ENCODE measurements at places on chromosomes 5 and 9.

DNA sequence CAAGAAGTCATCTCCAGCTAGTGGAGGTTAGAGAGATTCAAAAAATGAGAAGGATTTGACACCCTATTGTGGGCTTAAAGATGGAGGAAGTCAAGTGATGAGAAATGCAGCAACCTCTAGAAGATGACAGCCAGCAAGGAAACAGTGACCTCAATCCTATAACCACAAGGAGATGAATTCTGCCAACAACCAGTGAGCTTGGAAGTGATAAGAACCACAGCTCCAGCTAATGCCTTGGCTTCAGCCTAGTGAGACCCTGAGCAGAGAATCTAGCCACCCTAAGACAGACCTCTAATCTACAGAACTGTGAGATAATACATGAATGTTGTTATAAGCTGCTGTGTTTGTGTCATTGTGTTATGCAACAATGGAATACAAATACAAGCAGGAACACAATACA, 262.4 kb downstream of the GRIA1 start:
- no peak for DNase-seq

DNA sequence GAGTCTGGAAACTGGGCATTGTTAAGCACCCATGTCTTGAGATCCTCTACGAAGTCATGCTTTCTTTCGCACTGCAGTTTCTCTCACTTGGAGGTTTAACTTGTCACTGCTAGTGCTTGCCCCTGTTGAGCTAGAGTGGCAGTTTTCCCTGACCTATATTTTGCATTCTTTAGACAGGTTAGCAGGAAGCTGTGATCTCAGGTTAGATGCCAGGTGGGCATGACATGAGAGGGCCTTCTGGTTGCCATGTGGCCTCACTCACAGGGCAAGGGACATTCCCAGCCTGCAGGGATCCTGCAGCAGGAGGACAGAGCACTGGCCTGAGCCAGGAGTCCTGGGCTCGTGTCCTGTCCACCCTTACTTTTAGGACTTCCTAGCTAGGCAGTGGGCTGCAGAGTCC, 28.6 kb downstream of the SLC36A1 start:
- DNase-seq: no peak

- DNase-seq: no peak
Observed at GRCh38 chr9:89444274-89444673, 53.6 kb downstream of the SEMA4D start.

GRCh38 chr9:77763566-77763965, 115.4 kb upstream of the GNA14 start:
- no peak for DNase-seq

GRCh38 chr9:71830153-71830552, 61.8 kb upstream of the CEMIP2 start:
- no peak for DNase-seq

DNA sequence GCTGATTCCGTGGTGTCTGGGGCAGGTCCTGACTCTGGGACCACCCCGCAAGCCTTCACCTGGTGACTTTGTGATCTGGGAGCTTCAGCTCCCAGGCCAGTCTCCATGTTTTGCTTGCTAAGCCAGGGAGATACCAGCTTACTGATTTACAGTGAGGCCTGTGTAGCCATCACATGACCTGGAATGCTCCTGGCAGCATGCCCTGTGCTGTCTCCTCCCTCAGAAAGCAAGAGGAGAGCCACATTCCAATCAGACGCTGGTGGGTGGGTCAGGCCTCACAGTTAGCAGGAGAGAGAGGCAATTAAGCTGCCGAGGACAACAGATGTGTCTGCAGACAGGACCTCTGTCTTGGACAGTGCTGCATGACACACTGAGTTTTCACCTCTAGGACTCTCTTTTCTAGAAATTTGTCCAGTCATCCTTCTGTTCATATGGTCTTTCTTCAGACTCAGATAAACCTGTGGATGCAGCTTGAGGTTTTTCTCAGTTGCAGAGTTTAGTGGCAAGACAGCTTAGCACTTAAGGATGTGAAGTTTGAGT, 24.4 kb upstream of the GRPEL2 start:
- peak; percentile 75 for DNase-seq

- no peak for DNase-seq
Observed at GRCh38 chr5:135246923-135247795, 151.9 kb downstream of the MACROH2A1 start.

GRCh38 chr5:162407614-162408013, 340.0 kb downstream of the GABRG2 start:
- no peak for DNase-seq

DNA sequence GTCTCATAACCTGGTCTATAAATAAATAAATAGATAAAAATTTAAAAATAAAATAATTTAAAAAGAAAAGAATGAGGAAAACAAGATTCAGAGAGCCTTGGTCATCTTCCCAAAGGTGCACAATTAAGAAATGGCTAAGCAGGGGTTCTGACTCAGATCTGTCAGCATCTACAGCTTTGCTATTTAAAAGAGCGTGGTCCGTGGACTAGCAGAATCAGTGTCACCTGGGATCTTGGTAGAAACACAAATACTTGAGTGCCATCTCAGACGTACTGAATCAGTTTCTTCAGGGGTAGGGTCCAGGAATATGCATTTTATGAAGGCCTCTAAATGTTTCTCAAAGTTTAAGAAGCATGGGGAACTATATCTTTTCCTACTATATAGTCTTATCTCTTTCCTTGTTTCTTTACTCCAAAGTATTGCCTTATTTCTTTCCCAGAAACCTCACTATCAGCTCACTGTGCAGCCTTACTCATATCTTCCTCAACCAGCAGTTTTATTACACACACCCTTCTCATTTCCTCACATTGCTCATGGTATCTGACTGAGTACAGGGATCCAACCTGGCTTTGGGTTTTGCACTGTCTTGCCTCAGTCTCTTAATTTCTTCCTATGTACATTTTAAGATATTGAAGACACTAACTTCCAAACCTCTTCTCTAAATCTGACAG, 58.6 kb downstream of the TMC1 start:
- peak; percentile 93 for DNase-seq

DNA sequence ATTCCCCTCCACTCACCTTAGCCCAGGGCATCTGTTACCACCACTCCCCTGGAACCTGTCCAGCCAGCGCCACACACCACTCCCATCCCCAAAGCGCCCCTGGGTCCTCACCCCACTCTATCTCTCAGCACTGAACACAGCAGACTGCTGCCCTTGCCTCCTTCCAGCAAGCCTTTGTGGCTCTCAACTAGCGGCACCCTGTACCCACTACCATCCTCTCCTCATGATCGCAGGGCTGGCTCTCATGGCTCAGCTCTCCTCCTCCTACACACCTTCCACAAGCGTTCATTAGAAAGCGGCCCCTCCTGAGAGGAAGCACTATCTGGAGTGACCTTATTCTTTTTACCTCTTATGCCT, 13.3 kb upstream of the BASP1 start:
- no peak for DNase-seq

DNA sequence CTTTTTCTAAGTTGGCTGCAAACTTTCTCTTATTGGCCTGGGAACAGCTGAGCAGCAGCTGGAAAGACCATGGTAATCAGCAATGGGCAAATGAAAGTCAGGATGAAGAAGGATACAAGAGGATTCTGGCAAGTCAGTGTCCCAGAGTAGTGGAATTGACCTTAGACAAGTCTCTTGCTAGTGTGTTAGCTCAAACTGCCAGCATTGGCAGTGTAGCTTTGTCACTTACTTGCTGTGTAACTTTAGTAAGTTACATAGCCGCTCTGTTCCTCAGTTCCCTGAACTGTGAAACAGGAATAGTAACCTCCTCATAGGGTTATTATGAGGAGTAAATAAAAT, 3.6 kb downstream of the ALDH1A1 start:
- no peak for DNase-seq

- no peak for DNase-seq
Observed at GRCh38 chr5:34791761-34792244, 47.2 kb upstream of the TTC23L start.

DNA sequence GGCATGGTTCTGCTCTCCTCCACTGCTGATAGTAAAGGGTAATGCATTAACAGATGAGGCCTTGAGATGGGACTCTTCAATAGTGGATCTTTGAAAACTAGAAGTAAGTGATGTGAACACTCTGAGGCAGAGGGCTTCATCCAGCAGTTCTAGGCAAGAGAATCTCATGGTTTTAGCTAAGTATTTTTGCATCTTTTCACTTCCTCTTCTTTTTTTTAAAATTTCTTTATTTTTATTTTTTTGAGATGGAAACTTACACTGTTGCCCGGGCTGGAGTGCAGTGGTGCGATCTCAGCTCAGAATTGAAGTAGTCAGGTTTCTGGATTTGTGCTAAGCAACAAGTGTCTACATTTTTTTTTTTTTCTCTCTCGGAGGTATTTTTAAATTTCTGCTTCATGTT, 101.9 kb downstream of the MTRR start:
- DNase-seq: no peak

GRCh38 chr5:32690666-32691065, 20.5 kb upstream of the NPR3 start:
- no peak for DNase-seq

DNA sequence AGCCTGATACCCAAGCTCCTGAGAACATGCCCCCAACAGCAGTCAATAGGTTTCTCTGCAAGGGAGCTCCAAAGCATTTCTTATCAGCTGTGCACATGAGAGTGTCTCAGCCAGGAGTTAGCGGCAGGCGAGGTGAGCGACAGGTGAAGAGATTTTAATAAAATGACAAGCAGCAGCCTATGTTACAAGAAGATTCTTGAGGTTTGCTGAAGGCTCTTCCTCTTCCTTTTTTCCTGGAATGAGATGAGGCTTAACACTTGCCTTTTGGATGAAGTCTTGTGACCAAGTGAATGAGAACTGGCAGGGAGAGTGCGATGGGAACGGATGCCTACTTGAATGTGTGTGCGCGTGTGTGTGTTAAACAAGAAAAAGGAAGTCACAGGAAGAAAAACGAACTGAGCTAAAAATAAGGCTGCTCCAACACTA, 76.1 kb downstream of the SHB start:
- DNase-seq: peak; percentile 40

DNA sequence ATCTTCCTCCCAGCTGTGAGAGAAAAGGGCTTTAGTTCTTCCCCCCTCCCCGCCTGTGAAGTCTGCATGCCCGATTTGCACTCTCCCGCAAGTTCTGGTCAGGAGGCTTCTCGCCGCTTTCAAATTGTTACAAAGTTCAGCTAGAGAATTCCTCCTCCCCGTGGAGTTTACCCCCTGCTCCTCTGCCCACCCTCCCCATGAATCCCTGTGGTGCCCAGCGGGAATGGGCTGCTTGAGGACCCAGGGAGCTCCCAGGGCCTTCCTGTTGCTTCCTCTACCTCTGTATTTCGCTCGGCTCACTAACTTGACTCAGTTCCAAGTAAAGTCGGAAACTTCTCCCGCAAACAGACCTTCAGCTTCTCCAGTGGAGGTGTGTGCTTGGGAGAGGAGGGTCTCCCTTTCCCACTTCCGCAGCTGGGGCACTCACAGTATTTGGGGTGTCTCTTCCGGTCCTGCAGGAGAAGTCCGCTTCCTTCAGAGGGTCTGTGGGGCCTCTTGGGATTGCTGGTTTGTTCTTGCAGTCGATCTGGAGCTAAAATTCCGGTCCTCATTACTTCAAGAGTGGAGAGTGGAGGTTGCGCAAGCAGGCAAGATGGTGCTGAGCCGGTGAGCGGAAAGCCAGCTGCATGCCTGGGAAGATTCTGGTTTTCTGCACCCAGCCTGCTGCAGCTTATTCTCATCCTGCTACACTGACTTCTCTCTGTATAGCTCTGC, 97.8 kb downstream of the ADAMTS12 start:
- no peak for DNase-seq

DNA sequence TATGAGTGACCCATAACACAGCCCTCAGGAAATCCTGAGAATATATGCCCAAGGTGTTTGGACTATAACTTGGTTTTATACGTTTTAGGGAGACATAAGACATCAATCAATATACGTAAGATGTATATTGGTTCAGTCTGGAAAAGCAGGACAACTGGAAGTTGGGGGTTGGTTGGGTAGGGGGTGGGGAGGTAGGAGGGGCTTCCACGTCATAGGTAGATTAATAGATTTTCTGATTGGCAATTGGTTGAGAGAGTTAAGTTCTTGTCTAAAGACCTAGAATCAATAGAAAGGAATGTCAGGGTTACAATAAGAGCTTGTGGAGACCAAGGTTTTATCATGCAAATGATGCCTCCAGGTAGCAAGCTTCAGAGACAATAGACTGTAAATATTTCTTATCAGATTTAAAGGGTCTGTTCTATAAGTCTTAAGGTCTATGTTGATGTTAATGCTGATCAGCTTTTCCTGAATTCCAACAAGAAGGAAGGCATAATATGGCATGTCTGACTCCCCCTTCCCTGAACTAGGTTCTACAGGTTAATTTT, 2267.7 kb upstream of the ACO1 start:
- DNase-seq: no peak

DNA sequence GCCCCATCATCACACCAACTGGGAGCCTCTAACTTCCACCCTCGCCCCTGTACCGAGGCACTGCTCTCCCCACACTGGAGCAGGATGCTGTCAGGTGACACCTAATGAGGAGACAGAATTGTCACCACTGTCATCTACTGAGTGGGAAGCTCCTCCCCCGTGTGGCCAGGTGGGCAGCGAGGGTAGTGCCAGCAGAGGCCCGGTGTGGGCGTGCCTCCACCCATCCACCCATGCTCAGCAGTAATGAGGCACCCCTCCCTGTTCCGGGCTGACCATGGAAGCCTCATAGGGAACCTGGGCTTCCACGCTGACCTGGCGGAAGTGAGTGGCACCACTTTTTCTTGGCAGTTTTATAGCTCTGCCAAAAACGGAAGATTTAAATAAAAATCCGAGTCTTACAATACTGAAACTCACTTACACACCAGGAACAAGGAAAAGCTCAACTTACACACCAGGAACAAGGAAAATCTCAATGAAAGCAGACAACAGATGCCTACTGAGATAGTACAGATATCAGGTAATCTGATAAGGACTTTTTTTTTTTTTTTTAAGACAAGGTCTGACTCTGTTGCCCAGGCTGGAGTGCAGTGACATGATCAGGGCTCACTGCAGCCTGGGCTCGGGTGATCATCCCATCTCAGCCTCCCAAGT, 30.6 kb upstream of the ASS1 start:
- DNase-seq: no peak

- DNase-seq: no peak
Observed at GRCh38 chr5:14444161-14444560, 137.4 kb upstream of the OTULINL start.

DNA sequence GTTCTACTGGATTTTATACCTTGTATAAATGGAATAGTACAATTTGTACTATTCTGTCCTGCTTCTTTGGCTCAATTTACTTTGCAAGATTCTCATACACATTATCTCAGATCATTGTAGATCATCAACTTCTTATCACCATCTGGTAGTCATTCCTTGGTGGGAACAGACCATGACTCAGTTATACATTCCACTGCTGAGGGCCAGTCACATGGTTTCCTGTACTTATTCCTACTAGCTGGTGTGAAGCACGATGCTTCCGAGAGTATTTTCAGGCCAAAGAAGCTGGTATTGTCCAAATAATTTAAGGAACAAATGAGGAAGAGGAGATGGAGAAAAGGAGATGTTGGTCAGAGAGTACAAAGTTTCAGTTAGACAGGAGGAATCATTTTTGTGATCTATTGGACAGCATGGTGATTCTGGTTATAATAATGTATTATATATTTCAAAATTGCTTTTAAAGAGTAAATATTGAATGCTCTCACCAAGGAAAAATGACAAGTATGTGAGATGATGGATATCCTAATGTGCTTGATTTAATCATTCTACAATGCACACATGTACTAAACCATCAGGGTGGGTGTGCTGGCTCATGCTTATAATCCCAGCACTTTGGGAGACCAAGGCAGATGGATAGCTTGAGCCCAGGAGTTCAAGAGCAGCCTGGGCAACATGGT, 124.1 kb downstream of the SYK start:
- no peak for DNase-seq

All from erythroblast (primary cell).